ENCODE measurements at places on chromosomes 11 and 22.

DNA sequence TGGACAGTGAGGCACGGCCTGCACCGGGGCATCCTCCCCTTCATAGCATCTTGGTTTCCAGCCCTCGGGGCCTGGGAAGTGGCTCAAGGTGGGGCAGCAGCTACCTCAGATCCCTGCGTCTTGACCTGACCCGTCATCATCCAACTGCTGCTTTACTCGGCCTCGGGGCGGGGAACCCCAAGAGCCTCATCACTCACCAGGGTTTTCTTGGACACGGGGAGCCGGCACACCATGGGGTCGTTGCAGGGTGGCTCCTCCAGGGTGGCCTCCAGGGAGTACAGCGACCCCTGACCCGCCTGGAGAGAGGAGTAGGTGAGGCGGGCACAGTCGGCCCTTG lies 651 bp downstream of the CTSF start:
- no peak for DNase-seq

DNA sequence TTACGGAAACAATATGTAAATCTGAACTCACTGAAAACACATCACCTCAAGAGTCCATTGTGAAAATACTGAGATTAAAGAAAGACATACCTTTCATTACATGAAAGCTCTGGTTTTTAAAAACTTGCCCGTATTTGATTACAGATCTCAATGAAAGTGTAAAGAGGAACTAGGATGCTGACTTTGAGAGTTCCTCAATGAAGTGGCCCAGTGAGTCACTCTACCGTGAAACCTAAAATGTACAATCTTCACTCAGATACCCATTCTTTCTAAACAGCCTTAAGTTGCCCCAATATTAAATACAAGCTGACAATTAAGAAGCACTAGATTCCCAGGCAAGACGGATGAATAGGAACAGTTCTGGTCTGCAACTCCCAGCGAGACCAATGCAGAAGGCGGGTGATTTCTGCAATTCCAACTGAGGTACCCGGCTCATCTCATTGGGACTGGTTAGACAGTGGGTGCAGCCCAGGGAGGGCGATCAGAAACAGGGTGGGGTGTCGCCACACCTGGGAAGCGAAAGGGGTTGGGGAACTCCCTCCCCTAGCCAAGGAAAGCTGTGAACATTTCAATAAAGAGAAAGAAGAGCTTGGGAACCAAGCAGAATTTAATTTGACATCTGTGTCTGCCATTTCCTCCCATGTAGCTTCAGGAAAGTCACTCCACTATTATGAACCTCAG lies 33.8 kb upstream of the OR9G4 start:
- DNase-seq, result no peak

- DNase-seq, result peak; percentile 87
Observed at GRCh38 chr22:45577746-45578523, 75.3 kb downstream of the FBLN1 start.

GRCh38 chr11:82507288-82507687 lies 226.4 kb downstream of the FAM181B start:
- no peak for DNase-seq

DNA sequence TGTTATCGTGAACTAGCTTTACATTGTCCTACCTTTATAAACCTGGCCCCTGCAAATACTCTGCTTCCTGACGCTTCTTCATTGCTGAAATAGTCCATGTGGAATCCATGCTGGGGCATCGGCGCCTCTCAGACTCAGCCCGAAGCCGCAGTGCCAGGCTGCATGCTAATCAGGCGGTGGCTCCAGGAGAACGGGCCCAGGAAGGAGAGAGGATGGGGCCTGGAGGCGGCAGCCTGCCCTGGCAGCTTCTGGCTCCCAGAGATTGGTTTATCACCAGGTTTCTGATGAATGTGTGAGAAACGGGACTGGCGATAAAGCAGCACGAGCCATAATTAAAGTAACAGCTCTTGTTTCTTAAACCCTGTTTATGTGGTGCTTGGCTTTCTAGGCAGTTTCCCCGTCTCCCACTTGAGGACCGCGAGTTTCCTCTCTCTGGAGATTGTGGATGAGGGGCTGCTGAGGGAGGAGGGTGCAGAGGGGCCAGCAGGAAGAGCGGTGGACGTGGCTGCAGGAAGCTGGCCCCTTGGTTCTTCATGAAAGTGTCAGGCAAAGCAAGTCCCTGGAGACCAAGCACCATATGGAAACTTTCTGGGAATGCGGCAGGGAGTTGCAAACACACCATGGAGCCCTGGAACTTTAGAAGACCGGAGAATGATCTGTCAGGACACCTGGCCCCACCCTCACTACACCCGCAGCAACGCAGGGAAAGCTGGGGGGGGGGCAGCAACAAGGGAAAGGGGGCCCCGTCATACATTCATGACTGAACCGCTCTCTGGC lies 93.4 kb downstream of the NTM start:
- DNase-seq, result no peak

GRCh38 chr22:27629908-27630673 lies 171.5 kb downstream of the MN1 start:
- no peak for DNase-seq

- DNase-seq, result no peak
Observed at GRCh38 chr11:104995001-104995408, 26.6 kb upstream of the CASP4 start.

- no peak for DNase-seq
Observed at GRCh38 chr11:34075178-34075820, 23.8 kb downstream of the CAPRIN1 start.

GRCh38 chr22:26485013-26485412 lies 1.3 kb downstream of the SRRD start:
- no peak for DNase-seq

DNA sequence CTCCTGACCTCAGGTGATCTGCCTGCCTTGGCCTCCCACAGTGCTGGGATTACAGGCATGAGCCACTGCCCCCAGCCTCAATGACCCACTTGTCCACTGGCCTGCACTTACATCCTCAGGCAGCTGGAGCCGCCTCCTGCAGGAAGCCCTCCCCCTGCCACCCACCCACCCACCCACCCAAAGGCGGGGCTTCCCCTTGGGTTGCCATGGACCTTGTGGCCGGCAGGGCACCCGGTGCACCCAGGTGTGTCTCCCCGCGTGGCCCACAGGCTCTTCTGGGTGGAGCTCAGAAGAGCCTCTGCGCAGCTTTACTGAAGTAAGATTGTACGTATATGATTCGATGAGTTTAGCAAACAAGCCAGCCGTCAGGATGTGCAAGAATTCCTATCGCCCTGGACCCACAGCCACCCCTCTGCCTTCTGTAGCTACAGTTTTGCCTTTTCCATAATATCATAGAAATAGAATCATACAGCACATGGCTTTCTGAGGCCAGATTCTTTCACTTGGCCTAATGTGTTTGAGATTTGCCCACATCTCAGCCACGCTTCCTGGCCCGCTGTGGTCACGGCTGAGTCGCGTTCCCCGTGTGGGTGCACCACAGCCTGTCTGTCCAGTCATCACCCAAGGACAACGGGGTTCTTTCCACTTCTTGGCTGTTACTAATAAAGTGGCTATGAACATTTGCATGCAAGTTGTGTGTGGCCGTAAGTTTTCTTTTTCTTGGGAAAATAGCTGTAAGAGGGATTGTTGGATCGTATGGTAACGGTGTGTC lies 5.3 kb upstream of the BRSK2 start:
- no peak for DNase-seq

- DNase-seq, result no peak
Observed at GRCh38 chr11:103910721-103911120, 125.7 kb upstream of the DDI1 start.

DNA sequence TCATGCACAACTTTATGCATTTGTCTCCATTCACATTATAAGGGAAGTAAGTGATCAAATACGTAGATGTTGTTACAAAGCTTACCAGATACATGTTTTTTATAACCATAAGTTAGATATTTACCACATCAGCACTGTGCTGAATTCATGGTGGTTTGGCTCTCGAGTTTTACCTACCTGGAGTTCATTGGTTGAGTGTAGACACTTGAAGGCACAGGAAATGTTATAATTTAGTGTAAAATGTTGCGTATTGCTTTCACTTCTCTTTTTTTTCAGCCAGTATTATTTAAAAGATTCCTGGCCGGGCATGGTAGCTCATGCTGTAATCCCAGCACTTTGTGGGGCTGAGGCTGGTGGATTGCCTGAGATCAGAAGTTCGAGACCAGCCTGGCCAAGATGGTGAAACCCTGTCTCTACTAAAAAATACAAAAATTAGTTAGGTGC lies 53.1 kb upstream of the GRK2 start:
- no peak for DNase-seq

- DNase-seq, result peak; percentile 69
Observed at GRCh38 chr11:120546312-120547205, 35.0 kb downstream of the GRIK4 start.

GRCh38 chr11:19670030-19670791 lies 42.4 kb upstream of the NAV2 start:
- no peak for DNase-seq

GRCh38 chr11:97356144-97356543 lies 966.3 kb downstream of the JRKL start:
- DNase-seq, result no peak

GRCh38 chr11:112644410-112645131 lies 316.6 kb upstream of the NCAM1 start:
- no peak for DNase-seq

DNA sequence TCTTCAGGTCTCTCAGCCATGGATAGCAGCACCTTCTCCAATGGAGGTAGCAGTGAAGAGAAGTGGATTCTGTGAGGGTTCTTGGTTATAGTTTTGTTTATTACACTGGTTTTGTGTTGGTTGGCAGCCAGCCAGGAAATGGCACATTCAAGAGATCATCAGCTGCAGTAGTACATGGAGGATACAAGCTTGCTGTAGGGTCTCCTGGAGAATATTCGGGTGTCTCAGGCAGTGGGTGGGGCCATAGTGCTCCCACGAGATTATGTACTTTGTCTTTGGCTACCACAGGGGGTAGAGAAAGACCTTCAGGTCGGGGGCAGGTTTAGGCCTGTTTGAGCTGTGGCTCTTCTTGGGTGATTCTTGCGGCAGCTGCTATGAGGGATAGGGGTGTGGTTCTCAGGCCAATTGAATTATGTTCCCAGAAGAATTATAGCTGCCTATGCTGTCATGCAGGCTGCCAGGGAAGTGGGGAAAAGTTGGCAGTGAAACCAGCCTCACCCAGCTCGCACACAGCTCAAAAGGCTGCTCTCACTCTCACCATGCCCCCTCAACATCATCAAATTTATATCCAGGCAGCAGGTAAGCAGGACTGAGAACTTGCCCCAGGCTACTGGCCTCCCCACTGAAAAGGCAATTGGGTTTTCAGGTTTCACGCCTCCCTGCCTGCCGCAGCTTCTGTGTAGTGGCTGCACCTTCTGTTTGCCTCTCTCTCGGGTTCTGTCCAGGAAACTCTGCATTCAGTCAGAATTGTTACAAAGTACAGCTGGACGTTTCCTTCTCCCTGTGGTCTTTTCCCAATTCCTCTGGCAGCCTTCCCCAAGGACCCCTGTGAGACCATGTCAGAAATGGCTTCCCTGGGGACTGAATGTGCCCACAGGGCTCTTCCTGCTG lies 435.5 kb downstream of the LUZP2 start:
- peak; percentile 57 for DNase-seq

- DNase-seq, result no peak
Observed at GRCh38 chr11:45530111-45530510, 135.3 kb downstream of the CHST1 start.

DNA sequence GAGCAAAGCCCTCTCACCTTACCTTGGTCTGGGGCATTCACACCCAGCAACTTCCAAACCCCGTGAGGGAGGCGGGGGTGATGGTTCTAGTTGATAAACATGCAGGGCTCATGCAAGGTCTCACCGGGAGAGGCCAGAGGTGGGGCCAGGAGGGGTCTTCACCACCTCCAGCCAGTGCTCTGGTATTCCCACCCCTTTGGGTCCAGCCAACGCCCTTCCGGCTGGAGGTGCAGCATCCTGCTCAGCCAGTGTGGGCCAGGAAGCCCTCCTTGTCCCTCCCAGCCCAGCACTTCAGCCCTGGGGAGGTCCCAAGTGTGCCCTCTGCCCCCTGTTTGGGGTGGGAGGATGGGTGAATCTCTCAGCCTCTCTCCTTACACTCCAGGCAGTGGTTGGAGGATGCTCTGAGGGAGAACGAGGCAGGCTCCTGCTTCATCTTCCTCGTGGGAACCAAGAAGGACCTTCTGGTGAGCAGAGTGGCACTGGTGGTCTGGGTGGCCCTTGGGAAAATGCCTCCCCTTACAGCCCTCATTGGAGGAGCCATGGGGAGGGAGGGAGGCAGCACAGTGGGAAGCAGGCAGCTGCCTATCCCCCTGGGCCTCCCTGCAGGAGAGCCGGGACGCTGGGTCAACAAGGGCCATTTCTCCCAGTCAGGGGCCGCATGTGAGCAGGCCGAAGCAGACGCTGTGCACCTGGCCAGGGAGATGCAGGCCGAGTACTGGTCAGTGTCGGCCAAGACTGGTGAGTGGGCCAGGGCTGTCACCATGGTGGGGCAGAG lies 13.4 kb downstream of the RAB36 start:
- DNase-seq, result no peak

Measured in mucosa of descending colon (tissue), 3 donors.